ENCODE measurements at places on chromosomes 2 and 18. TPM values are rescaled to one million over a fixed set of nuclear protein-coding genes. Genes with fewer than 3 reads are reported as not detected.

The SERPINB10 gene
- not detected for total RNA-seq

The CCBE1 gene
- total RNA-seq = not detected

The CFAP221 gene
- total RNA-seq = not detected

The OTOS gene
- total RNA-seq = not detected

The RESP18 gene
- total RNA-seq = not detected

The FAM237A gene
- total RNA-seq = not detected

The ANKRD62 gene
- total RNA-seq = not detected

The NPPC gene
- total RNA-seq = 0.58 TPM

The COL4A3 gene
- total RNA-seq = 0.69 TPM

The CGREF1 gene
- 0.34 TPM for total RNA-seq

The PAIP2B gene
- 5.0 TPM for total RNA-seq

The MRO gene
- not detected for total RNA-seq

The SLC4A1AP gene
- 23.2 TPM for total RNA-seq

The DIPK1C gene
- total RNA-seq = not detected

The DNER gene
- not detected for total RNA-seq

The CCDC121 gene
- total RNA-seq = 2.7 TPM

All from naive thymus-derived CD4-positive, alpha-beta T cell (primary cell).